ENCODE measurements at places on chromosomes 13 and 19.

DNA sequence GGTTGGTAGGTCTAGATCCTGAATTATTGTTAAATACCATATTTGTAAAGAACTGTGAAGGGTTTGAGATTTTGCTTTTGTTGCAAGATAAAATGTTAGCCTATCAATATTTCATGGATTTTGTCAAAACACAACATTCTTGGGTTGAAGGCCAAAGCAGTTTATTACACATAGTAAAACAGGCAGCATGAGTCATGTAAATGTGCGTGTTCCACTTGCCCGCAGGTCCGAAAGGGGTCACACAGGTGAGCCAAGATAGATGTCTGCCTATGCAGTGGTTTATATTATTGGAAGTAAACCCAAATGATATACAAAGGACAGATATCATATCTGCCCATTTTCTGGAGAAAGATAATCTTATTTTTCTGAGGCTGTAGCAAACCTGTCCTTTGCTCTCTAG lies 1654.4 kb upstream of the SPRY2 start:
- no peak for DNase-seq

- no peak for DNase-seq
These were observed 520 bp downstream of the ZNF787 start for GRCh38 chr19:56120371-56121179.

DNA sequence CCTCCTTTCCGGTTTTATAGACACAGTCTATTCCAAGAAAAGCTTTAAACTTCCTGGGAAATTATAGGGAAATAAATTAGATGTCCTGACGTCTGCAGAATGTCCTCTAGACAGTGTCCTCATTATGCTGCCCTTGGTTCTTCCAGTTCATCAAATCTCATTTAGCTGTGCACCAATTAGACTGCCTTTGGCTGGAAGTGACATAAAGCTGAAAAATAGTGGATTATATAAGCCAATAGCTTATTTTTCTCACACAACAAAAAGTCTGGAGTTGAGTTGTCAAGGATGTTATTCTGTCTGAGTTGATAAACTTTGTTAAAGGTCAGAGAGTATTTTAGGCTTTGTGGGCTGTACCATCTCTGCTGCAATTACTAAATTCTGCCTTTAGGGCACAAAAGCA lies 314.8 kb upstream of the TMTC4 start:
- no peak for DNase-seq

- no peak for DNase-seq
These were observed 9.8 kb upstream of the CNMD start for GRCh38 chr13:52749419-52749818.

DNA sequence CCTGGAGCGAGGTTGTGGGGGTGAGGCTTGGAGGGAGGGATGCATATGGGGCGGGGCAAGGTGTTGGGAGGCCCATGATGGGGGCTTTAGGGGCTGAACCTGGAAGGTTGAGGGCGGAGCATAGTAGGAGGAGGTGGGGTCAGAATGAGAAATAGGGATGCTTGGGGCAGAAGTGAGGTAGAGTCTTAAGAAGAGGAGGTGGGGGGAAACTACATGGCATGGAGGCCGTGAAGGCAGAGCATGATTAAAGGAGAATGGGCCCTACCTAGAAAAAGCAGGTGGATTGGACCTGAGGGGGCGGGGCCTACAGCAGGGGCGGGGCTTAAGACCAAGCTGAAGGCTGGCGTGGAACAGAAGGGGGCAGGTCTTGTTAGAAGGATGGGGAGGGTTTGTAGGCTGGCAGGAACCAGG lies 799 bp downstream of the NR1H2 start:
- DNase-seq = no peak
